ENCODE measurements at places on chromosomes 11 and 22.

DNA sequence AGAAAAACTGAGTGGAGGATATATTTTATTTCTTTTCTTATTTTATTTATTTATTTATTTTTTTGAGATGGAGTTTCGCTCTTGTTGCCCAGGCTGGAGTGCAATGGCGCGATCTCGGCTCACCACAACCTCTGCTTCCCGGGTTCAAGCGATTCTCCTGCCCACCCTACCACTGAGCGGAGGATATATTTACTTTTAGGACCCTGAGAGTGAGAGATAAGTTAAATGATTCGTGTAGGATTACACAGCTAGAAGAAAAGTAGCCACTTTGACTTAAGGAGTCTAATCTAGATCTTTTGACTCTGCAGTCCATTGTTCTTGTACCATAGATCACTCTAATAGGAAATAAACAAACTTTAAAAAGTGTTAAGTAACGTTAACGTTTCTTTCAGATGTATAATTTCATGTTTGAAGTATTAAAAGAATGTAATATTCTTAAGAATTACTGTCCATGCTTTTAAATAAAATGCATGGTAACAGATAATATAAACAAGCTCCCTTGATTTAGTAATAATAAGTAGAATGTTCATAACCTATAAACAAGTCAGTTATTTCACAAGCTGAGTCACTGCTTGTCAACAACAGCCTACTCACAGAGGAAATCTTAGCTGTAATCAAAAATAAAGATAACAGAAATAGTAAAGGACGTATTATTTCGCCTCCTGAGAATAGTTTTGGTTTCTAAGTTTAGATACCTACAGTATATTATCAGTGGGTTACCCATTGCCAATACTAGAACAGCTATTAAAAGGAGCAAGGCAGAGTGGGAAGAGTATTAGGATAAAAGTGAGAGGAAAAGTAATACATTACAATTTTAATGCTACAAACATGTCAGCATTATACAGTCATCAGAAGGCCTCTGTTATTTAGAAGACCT lies 18.6 kb downstream of the USP47 start:
- no peak for DNase-seq

DNA sequence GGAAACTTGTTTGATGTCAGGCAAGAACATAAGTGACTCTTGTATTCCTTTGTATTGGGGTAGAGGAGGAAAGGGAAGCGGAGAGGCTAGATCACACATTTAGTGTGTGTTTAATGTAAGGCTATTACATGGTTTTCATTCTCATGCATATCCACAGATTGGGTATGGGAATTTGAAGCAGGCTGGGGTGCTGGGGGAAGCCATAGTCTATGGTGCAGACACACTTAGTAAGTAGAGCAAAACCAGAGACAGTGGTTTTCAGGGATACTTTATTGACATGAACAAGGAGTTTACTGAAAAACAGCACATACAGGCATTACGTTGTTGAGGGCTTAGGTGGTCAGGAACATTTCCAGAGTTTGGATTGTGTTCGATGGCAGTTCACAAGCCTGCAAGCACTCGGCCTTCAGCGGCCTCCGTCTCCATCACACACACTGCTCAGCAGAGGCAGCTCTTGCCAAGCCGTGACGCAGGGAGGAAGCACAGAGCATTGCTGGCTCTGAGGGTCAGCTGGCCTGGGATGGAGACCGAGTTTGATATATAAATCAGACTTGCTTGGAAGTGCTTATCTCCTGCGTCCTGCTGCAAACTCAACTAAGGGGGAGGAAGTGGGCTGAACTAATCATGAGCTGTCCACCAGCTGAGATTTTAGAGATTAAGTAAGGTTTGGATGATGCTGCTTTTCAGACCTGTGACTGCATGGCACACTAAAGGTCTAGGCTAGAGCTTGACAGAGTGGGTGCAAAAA lies 25.3 kb downstream of the SCN3B start:
- peak; percentile 5 for DNase-seq

GRCh38 chr11:81892770-81893635 lies 840.7 kb downstream of the FAM181B start:
- DNase-seq: no peak

- no peak for DNase-seq
These were observed 14.4 kb downstream of the MPPED1 start for GRCh38 chr22:43425976-43426785.

DNA sequence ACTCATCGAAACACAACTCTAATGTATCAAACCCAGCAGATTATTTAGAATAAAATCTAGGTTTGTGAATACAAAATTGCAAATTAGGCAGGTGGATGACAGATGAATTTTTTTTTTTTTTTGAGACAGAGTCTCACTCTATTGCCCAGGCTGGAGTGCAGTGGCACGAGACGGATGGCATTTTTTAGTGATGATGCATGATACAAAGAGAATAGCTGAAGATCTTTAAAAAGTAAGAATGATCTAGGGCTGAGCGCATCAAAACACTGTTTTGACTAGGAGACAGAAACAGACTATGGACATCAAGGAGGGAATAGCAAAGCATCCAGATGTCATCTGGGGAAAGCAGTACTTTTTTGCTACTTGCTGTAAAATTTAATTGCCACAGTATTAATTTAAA lies 63.8 kb downstream of the IMMP1L start:
- no peak for DNase-seq

- DNase-seq: no peak
These were observed 3.8 kb downstream of the HEPN1 start for GRCh38 chr11:124922831-124923230.

DNA sequence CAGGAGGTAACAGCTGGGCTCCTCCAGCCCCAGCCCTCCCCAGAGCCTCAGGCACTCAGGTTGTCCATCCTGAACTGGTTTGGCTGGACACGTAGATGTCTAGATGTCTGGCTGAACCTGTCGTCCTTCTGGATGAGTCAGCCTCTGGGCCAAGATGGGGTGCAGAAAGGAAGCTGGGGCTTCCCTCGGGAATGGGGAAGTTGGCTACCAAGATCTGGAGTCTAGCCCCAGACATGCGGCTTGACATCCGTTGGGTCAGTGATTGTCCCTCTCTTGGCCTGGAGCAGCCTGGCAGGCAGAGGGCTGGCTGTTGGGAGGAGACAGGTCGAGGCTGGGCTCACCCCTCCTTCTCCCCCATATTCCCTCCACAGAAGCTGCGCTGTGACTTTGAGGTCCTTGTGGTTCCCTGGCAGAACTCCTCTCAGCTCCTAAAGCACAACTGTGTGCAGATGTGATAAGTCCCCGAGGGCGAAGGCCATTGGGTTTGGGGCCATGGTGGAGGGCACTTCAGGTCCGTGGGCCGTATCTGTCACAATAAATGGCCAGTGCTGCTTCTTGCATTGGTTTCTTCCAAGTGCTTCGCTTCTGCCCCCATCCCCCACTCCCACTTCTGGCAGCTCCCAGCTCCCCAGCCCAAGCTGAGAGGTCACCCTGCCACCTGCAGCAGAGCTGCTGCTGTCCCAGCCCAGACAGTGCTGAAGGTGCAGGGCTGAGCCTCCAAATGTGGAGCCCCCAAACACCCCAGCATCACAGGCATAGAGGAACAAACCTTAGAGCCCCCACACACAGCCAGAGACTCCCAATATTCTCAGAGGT lies 1.3 kb downstream of the CST6 start:
- no peak for DNase-seq

DNA sequence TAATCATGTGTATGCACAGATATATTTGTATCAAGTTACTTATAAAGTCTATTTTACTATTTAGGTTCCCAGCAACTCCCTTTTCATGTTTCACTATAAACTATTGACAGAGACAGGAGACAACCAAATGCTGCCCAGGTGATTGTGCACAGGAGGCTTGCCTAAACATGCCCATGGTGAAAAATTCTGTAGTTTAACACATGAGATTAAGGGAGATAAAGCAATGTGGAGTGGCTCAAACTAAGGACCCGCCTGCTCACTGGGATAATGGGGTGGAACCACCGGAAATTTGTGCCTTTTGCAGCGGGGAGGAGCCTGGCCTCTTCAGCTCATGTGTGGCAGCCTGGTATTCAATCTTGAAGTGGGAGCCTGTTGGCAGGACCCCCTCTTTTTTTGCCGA lies 459.5 kb upstream of the CNTN5 start:
- DNase-seq: no peak

GRCh38 chr22:41350087-41350486 lies 31.7 kb upstream of the TEF start:
- DNase-seq: no peak

GRCh38 chr22:38213319-38213989 lies 11.7 kb downstream of the MAFF start:
- no peak for DNase-seq

DNA sequence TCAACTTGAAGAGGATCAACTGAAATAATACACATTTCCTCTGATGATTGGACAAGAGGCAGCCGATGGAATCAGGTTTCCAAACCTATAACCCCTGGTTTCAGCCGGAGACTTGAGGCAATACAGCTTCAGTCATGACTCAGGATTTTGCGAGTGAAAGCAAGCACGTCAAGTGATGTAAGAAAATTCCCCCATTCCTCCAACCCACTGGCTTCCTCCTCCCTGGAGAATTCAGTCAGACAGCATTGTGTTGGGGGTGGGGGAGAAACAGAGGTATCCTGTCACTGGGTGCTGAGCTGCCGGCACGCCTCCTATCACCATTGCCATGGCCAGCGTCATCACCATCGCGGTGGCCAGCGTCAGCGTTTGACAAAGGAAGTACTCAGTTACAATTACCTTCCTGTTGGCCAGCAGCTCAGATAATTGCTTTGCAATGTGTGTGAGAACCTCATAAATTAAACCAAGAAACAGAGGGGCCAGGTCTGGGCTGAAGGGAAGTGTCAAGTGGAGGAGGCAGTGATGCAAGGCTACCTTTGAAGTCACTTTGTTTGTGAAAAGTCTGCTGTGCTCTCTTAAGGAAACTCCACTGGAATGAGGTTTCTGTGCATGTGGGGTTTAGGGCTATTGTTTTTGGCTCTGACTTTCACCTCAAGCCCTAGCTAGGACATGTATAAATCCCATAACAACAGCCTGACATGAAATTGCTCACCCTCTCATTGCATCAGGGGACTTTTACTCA lies 50.2 kb downstream of the LIF start:
- peak; percentile 86 for DNase-seq

DNA sequence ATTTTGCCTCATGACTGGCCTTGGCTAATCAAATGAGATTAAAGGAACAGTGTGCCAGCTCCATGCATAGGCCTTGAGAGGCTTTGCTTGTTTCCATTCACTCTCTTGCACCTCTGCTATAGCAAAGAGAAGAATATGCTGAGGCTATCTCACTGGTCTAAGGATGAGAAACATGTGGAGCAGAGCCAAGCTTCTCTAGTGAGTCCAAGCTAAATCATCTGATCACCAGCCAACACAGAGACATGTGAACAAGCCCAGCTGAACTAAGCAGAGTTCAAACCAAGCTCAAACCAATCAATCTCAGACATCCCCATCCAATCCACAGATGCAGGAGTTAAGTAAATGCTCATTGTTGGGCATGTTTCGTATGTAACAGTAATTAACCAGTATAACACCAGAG lies 69.4 kb upstream of the API5 start:
- DNase-seq: no peak

DNA sequence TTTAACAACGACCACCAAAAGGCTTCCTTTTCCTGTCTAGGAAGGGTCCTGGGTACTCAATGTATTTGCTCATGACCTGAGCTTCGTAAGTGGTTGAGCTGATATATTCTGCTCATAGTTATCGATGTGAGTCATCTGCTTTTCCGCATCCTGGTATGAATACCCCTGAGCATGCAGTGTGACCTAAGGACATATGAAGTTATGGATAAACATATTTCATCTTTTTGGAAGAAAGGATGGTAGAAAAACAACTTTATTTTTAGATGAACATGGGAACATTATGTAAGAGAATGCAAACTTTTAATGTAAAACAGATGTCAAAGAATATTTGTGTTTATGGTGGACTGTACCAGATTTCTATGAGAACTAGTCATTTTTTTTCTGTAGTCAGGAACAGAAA lies 28.4 kb downstream of the TRPC6 start:
- no peak for DNase-seq

GRCh38 chr22:46251266-46251665 lies 1.2 kb upstream of the CDPF1 start:
- no peak for DNase-seq

- DNase-seq: no peak
These were observed 78.4 kb upstream of the ANO1 start for GRCh38 chr11:69999721-70000120.

GRCh38 chr11:78869293-78869692 lies 294.6 kb upstream of the NARS2 start:
- no peak for DNase-seq

DNA sequence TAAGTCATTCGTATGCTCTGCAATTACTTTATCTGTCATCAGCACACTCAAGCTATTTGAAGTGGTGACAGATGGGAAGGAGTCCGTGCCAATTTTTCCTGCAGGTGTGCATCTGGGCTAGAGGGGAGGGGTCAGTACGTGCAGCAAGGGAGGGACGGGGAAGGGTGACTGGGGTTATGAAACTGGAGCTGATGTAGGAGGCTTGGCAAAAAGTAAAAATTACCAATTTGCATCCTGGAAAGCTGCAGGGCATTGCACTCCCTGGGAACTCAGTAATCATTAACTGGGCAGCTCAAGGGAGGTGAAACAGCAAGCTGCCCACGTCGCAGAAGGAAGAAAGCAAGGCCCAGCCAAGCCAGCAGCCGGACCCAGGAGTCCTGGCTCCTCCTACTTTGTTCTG lies 87.1 kb upstream of the TMEM45B start:
- DNase-seq: no peak

DNA sequence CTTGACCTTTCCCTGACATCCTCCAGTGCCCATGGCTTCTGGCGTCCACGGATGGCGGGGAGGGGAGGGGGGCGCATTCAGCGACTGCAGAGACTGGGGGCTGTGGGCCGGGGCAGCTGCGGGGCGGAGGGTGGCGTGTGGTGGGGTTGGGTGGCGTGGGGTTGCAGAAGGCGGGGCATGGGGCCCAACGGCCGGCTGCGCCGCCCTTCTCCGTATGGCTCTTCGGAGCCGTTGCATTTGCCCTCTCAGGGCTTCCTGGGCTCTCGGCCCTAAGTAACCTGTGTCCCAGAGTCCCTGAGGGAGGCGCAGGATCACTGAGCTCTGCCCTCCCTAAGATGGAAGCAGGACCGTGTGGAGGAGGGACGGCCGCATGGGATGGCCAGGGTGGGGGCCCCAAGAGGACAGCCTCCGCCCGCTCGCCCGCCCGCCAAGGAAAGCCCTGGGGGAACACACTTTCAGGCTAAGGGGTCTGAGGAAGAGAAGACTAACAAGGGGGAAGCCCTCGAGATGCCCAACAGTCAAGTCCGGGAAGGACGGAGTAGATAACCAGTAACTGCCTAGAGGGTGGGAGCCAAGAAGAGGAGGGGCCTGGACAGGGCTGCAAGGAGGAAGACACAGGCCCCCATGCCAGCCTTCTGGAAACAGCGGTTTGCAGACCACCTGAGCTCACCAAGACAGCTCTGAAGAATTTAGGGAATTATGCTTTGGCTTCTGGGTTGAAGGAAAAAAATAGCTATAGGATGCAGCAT lies 9.2 kb upstream of the AIFM3 start:
- peak; percentile 20 for DNase-seq

DNA sequence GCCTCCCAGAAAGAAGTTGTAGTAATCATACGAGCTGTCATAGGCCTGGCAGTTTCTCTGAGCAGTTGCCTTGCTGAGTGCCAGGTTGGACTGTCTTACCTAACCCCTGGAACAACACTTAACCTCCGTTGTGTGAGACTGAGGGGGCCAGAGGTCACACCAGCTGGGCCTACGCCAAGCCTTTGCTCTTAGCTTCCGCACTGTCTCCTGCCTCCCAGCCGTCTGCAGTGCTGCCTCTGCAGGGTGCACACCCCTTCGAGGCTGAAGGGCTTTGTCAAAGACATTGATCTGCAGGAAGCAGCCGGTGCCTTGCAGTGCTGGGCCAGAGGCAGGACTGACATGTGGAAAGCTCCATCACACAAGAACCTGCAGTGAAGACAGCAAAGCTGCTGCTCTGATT lies 16.7 kb downstream of the TAB1 start:
- no peak for DNase-seq

GRCh38 chr22:31250740-31251600 lies 38.9 kb downstream of the LIMK2 start:
- no peak for DNase-seq

Data from activated CD4-positive, alpha-beta T cell treated with anti-CD3 and anti-CD28 coated beads, Interleukin-10, Interleukin-2, amounts not matched to agents 100 ng/mL and 50 ng/mL, durations not matched to agents 16 hours and 8 hours (primary cell).